ENCODE measurements at places on chromosomes 4 and X. TPM values are rescaled to one million over a fixed set of nuclear protein-coding genes. Genes with fewer than 3 reads are reported as not detected.

GRCh38 chr4:169770416-169770815, 12.7 kb upstream of the HPF1 start:
- no peak for DNase-seq

Gene MAGEA2B
- not detected for total RNA-seq

- no peak for DNase-seq
Measured at GRCh38 chr4:75179510-75179909, 246.6 kb downstream of the PARM1 start.

Gene GAGE1
- total RNA-seq = not detected

DNA sequence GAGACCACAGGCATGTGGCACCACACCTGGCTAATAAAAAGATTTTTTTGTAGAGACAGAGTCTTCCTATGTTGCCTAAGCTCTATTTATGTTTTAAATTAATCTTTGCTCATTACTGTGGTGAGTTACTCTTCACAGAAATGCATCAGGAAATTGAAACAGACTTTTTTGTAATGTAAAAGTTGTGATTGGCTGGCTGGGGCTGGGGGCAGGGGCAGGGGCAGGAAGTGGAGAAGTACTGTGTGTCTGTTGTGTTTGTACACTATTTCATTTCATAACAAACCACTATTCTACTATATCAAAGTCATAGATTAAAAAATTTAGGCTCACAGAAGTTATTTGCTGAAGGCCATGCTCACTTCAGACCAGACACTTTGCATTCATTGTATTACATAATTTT, 19.1 kb upstream of the ABRAXAS1 start:
- DNase-seq = no peak

DNA sequence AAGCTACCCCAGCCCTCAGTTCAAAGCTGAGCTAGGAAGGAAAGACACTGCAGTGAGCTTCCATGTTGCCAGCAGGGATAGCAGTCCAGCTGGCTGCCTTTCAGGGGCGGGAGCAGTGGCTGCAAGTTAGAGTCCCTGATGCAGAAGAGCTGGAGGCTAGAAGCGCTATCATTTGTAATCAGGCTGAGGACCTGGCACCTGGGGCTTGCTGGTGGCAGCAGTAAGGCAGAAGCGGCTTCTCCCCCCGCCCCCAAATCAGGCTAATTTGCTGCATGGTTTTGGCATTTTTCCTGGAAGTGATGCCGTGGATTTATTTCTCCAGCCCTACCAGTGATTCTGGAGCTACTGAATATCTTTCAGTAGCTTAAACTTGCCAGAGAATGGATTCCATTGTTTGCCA, 203.3 kb downstream of the CLCN4 start:
- DNase-seq = no peak

DNA sequence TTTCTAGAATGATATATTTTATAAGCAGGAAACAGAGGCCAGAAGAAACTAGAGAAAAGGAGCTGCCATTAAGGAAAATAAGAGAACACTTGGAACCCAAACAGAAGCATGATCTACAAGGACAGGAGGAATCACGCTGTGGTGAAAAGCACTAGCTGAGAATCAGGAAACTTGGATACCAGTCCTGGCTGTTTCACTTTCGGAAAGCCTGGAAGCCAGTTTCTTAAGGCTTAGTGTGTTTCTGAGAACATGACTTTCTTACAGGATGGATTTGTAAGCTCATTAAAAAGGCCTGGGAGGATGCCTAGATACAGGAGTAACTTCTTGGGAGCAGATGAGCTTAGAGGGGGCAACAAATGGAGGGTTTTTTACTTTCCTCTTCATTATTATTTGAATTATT, 36.9 kb downstream of the TLL1 start:
- DNase-seq = no peak

Gene HMGN5
- total RNA-seq = 0.31 TPM

- no peak for DNase-seq
Measured at GRCh38 chr4:94516067-94516466, 64.3 kb downstream of the PDLIM5 start.

Gene NPNT
- 31.0 TPM for total RNA-seq

All from occipital lobe (tissue), 3 donors.